ENCODE measurements at places on chromosomes 11 and 22.

GRCh38 chr11:61613051-61613450, 32.2 kb upstream of the SYT7 start:
- DNase-seq: no peak

- no peak for DNase-seq
Measured at GRCh38 chr11:9528573-9529333, 44.7 kb upstream of the WEE1 start.

- peak; percentile 15 for DNase-seq
Measured at GRCh38 chr22:32644252-32645100, 157.0 kb upstream of the TIMP3 start.

DNA sequence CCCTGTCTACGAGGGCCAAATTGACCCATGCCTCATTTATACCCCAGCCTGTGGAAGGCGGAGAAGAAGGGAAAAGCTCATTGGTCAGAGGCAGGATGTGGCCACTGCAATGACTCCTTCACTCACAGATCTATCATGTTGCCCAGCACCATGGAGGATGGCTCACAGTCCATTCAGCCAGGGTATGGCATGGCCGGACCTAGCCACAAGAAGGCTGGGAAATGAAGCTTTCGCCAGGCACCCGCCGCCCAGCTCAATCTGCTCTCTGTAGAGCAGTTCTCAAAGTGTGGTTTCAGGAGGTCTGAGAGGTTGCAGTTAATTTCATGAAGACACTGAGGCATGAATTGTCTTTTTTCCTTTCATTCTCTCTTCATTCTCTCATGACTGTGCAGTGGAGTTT, 40.6 kb upstream of the LINC01488 start:
- no peak for DNase-seq

- peak; percentile 40 for DNase-seq
Measured at GRCh38 chr11:41461057-41461681, 1.7 kb upstream of the LRRC4C start.

- peak; percentile 97 for DNase-seq
Measured at GRCh38 chr11:118610773-118611432, 3.5 kb downstream of the PHLDB1 start.

GRCh38 chr22:20319041-20319744, 667 bp downstream of the DGCR6L start:
- peak; percentile 43 for DNase-seq

DNA sequence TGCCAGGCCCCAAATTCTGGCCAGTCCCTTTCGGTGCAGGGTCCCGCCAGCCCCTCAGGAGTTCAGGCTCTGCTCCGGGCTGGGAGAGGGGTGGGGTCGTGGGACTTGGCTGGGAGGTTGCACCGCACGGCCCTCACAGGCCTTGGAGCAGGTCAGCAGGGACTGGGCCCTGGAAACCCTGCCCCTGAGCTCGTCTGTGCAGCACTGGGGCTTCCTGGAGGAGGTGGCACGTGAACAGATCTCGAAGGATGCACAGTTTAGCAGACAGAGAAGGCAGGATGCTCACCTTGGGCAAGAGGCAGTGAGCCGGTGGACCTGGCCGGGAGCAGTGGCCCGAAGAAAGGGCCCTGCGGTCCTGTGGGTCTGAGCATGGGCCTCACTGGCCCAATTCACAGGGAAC, 70.0 kb downstream of the WNT7B start:
- no peak for DNase-seq

DNA sequence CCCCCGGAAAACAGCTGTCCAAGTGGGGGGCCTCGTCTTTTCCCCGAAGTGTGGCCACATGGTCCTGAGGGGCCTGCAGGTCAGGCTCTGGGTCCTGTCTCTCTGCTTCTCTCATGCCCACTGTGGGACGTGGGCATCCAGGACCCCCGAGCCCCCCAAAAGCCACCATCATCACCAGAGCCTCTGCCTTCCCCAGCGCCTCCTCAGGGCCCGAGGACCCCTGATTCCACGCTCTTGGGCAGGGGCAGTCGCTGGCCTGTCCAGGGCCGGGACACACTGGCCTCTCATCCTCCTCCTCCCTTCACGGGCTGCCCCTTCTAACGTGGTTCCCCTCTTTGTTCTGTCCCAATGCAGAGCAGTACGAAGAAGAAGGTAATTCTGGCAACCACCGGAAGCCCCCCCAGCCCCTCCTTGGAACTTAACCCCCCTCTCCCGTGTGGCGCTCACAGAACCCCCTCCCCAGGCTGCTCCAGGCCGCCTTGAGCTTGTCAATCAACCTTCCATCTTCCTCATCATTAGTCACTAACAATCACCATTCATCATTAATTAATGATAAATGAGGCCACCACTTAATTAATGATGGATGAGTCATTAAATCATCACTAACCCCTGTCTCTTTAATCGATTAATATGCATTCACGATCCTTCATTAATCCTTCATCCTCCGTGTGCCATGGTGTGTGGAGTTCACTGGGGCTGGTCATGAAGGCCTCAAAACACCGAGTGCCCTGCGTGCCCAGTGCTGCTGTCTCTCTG, 3.9 kb downstream of the TNNT3 start:
- no peak for DNase-seq

GRCh38 chr22:21029486-21030025, 2.8 kb downstream of the SLC7A4 start:
- DNase-seq: no peak

- no peak for DNase-seq
Measured at GRCh38 chr22:35462498-35463230, 62.7 kb downstream of the MCM5 start.

DNA sequence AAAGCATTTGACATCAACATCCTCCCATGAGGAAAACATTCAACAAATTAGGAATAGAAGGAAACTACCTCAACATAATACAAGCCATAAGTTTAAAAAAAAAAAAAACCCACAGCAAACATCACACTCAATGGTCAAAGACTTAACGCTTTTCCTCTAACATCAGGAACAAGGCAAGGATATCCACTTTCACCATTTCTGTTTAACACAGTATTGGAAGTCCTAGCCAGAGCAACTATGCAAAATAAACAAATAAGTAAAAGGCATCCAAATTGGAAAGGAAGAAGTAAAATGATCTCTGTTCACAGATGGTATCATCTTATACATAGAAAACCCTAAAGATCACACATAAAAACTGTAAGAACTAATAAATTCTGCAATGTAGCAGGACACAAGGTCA, 13.1 kb downstream of the FXYD6 start:
- peak; percentile 75 for DNase-seq

DNA sequence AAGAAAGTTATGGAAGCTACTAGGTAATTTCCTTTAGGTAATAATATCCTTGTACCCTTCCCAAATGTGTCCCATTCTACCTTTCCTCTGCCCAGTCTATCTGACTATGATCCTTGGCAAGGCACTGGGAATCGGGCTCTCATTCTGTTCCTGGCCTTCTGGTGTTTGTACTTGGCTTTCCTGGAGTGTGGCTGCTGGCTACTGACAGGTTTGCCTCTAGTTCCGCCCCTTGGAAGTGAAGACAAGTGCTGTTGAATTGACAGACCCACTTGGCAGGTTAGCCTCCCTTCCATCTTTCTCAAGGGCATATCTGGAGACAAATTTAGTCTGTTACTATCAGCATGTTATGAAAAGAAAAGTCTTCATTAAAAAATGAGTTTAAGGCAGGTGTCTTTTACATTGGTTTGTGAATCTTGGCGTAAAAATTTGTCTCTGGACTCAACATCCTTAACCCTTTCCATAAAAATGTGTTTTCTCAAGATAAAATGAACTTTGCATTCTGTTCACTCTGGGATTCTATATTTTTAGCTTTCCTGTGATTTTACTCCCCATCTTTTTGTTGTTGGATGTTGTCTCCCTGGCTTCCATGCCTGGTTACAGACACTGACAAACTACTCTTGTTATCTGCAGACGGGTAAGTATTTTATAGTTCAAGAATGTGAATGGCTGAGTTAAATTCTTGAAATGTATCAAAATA, 287.4 kb upstream of the PDGFD start:
- DNase-seq: no peak

- DNase-seq: no peak
Measured at GRCh38 chr11:8820401-8820800, 90.6 kb upstream of the AKIP1 start.

DNA sequence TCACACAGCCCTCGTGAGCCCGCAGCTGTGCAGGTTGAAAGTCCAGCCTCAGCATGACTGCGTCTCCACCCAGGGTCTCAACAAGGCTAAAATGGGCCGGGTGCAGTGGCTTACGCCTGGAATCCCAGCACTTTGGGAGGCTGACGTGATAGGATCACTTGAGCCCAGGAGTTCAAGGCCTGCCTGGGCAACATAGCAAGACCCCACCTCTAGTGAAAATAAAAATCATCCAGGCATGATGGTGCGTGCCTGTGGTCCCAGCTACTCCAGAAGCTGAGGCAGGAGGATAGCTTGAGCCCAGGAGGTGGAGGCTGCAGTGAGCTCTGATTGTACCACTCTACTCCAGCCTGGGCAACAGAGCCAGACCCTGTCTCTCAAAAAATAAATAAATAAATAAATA, 100.8 kb upstream of the PRR5 start:
- no peak for DNase-seq

DNA sequence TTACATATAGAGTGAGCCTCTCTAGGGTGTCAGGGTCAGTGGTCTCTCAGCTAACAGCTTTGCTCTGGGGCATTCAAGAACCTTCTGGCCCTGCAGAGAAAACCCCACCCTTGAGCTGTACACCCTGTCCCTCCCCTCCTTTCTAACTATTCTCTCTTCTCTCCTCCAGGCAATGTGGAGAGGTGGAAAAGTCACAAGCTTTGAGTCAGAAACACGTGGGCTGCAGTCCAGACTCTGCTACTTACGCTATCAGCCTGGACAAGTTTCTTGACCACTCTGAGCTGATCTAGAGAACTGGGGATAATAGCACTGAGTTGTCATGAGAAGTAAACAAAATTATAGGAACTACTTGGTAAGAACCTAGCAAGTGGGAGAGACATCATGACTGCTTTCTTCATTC, 10.7 kb upstream of the FAM83F start:
- DNase-seq: no peak

GRCh38 chr22:19143967-19144400, 467 bp downstream of the ESS2 start:
- DNase-seq: no peak

DNA sequence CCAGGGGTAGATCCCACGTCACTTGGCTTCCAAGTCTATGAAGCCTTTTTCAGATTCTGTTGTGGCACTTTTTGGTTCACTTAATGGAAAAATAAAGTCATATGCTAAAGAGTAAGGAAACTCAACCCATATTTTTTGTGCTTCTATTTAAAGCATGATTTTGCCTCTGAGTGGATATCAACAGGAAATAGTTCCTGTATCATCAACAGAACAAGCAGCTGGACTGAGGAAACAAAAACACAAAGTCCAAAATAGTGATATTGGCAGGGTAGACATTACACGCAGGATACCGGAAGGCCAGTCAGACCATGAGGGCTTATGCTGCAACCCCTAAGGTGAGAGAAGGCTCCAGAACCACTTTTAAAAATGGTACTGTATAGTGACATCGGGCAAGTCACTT, 248.3 kb upstream of the ANO5 start:
- no peak for DNase-seq

- DNase-seq: no peak
Measured at GRCh38 chr11:103110391-103110790, 1.2 kb downstream of the DYNC2H1 start.

GRCh38 chr11:110318638-110319404, 22.4 kb upstream of the RDX start:
- DNase-seq: no peak

DNA sequence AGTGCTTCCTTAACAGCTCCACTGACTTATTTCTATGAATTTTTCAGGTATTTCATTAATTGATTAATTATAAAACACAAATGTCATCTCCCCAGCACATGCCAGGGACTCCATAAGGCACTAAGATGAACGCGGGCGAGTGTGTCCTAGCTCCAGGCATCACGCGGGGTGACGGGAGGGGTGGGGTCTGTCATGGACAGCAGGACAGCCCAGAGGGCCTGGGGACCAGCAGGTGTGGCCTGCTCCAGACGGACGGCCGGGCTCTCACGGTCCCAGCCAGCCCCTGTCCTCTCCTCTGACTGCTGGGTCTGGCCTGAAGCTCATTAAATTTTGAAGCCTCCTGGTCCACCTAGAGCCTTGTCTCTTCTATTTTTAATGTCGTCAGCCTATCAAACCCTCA, 531.1 kb downstream of the BRD1 start:
- no peak for DNase-seq

DNA sequence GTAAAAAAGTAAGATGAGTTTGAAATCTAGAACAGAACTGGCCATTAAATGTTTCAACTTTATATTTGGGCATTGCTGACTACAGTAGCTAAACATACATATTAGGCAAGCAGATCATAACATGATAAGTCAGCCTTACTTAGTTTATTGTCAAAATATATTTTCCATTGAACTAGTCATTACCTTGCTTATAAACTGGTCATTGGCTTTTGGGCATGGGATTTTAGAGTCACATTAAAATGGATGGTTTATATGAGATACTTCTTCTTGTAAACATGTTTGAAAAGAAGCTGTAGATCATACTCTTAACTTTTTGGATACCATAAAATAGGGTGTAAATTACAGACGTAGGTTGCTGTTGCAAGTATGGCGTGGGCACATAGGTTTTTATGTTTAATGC, 2.7 kb downstream of the HIPK3 start:
- no peak for DNase-seq

GRCh38 chr22:34303656-34304055, 383.4 kb upstream of the LARGE1 start:
- DNase-seq: no peak

- DNase-seq: no peak
Measured at GRCh38 chr11:66258473-66258893, 10.0 kb upstream of the RAB1B start.

- DNase-seq: no peak
Measured at GRCh38 chr11:60362241-60362640, 16.1 kb upstream of the MS4A7 start.

DNA sequence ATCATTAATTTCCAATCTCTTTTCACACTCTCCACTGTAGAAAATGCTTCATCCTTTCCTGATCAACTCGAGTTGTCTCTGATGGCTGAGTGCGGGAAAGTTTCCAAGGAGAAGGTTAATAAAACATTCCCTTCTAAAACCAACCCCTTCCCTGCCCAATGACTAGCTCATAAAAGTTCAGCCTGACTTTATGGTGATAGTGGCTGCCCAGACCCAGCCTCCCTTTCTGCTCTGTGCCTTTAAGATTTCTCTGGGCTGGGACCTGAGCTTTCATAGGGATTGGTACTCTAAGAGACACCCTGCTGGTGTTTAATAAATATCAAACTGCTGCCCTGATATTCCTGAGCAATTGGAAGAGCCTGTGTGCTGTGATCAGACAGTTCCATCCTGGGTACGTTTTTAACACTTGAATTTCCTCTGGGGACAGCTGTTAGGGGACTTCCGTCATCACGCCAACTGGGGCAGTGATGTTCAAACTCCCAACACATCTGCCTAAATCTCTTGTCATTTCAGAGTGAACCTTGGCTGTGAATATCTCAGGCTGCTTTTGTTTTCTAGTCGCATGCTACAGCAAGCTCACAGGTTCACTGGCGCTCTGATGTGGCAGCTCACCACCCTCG, 195.0 kb upstream of the KIRREL3 start:
- DNase-seq: no peak

GRCh38 chr11:131074573-131074972, 158.3 kb upstream of the SNX19 start:
- DNase-seq: no peak

GRCh38 chr22:29842740-29843139, 4.7 kb upstream of the ASCC2 start:
- DNase-seq: no peak

GRCh38 chr22:23281053-23281405, 100.7 kb downstream of the BCR start:
- no peak for DNase-seq

GRCh38 chr11:2369896-2370295, 7.2 kb upstream of the CD81 start:
- DNase-seq: no peak
